Cerebellar nuclear complex (tissue), 1 donor: ENCODE measurements at places on chromosomes 4 and X.
A peak's percentile ranks its signal among the peaks of the same experiment; 100 is the strongest.

DNA sequence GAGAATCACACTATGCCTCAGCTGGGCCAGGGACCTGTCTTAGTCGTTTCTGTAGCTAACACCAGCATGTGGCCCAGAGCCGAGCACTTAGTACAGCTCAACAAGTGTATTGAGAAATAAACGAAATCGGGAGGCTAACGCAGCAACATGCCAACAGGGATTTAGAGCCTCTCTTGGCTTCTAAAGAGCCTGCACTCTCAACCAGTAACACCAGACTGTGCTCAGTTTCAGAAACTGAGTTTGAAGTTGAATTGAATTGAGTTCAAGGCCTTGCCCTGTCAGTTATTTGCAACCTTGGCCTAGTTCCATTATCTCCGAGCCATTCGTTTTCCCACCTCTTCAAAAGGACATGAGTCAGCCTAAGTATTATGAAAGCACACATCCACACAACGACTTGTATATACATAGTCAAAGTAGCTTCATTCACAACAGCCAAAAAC lies 71.3 kb upstream of the LDB2 start:
- DNase-seq: no peak

GRCh38 chr4:184815046-184815877 lies 10.5 kb downstream of the ACSL1 start:
- DNase-seq: peak; percentile 33

DNA sequence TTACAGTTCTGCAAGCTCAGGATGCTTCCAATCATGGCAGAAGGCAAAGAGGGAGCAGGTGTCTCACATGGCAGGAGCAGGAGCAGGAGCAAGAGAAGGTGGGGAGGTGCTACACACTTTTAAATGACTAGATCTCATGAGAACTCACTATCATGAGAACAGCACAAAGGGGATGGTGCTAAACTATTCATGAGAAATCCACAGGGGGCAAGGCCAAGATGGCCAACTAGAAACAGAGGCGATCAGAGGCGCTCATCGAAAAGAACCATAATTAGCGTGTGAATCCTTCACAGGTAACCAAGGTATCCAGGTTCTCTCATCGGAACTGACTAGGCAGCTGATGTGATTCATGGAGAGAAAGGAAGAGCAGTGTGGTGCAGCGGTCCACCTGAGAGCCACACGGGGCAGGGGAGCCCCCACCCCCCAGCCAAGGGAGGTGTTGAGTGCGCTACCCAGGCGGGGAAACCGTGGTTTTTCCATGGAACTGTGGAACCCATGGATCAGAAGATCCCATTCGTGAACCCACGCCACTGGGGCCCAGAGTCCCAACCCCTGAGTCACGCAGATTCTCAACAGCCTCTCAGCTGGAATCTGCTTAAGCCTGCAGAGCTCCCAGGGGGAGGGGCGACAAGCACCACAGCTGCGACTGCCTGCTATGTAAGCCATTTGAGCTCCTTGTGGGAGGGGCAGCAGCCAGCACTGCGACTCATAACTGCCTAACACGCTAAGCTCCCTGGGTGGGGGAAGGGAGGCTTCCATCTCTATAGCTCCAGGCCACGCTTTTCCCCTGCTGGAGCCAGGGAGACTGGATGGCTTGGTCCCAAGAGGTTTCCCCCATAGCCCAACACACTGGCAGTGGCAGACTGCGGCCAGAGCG lies 46.7 kb downstream of the FGF16 start:
- DNase-seq: no peak

GRCh38 chrX:7091923-7092322 lies 55.6 kb upstream of the STS start:
- no peak for DNase-seq
